ENCODE measurements at places on chromosomes 4 and X. TPM values are rescaled to one million over a fixed set of nuclear protein-coding genes. Genes with fewer than 3 reads are reported as not detected.
A peak's percentile ranks its signal among the peaks of the same experiment; 100 is the strongest.

GRCh38 chr4:154454710-154455109, 36.9 kb downstream of the DCHS2 start:
- H3K4me3 ChIP-seq = no peak overlapping the region
- no peaks in the 10 kb centered on the region for H3K36me3 ChIP-seq
- no peak overlapping the region for H3K27ac ChIP-seq
- no peaks in the 10 kb centered on the region for H3K27me3 ChIP-seq

Gene DDIT4L
- total RNA-seq = 6.4 TPM

- H3K27me3 ChIP-seq = no peaks in the 10 kb centered on the region
- DNase-seq = no peak
- H3K27ac ChIP-seq = no peak overlapping the region
- no peaks in the 10 kb centered on the region for H3K4me1 ChIP-seq
Measured at GRCh38 chrX:27953171-27953570, 28.1 kb downstream of the DCAF8L1 start.

- DNase-seq = no peak
- no peak overlapping the region for H3K27ac ChIP-seq
- H3K4me1 ChIP-seq = peaks cover 2% of the 10 kb centered on the region
- H3K4me3 ChIP-seq = no peak overlapping the region
- no peaks in the 10 kb centered on the region for H3K36me3 ChIP-seq
Measured at GRCh38 chr4:84927428-84927827, 39.1 kb downstream of the WDFY3 start.

DNA sequence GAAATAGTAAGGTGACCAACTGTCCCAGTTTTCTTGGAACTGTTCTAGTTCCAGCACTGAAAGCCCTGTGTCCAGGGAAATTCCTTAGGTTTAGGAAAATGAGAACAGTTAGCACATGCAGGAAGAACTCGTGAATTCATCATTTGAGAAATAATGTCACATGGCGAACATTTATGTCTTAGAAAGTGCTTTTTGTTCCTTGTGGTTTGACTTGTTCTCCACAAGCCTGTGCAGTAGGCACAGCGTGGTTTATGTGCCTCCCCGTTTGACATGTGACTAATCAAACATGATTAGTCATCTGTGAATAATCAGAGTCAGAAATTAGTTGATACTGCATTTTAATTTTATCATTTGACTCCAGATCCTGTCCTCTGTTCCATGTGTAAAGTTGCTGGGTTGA, 556.0 kb upstream of the CPEB2 start:
- no peak overlapping the region for H3K27ac ChIP-seq
- DNase-seq = no peak
- peaks cover 12% of the 10 kb centered on the region for H3K4me1 ChIP-seq
- no peaks in the 10 kb centered on the region for H3K36me3 ChIP-seq
- H3K27me3 ChIP-seq = no peaks in the 10 kb centered on the region

DNA sequence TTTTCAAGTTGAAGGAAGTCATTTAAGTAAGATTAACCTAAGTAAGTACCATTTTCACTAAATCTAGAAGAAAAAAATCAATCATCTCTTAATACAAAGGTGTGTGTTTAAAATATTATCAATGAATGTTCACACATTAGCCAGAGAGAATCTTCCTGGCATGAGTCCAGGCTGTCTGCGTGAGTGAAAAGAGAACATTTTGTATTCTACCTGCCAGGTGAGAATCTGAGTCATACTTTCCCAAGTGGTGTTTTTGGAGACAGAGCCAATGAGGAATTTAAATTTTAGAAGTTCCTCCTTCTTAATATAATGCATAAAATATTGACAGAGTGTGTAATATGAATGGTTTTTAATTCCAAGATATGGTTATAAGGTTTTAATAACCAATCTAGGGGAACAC, 371.8 kb upstream of the NR3C2 start:
- H3K36me3 ChIP-seq = no peaks in the 10 kb centered on the region
- H3K27me3 ChIP-seq = no peaks in the 10 kb centered on the region
- H3K4me3 ChIP-seq = no peak overlapping the region

DNA sequence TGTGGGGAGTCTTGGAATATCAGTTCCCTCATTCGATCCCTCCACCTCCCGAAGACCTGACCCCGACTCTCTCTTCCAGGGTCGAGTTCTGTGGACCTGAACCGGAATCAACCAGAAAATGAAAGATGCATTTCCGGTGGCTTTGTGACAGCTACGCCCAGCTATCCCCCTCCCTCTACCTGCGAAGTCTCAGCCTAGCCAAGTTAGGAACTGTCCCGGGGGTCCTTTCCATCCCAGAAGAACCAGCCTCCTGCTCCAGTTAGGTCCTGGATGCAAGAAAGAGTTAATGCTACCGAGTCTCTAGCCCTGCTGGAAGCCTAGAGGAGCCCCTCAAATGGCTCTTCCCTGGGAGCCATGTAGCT, 13.4 kb upstream of the ETDC start:
- H3K4me3 ChIP-seq = peak overlapping the region; percentile 38
- no peak for DNase-seq
- peaks cover 6% of the 10 kb centered on the region for H3K4me1 ChIP-seq
- no peaks in the 10 kb centered on the region for H3K27me3 ChIP-seq
- H3K36me3 ChIP-seq = no peaks in the 10 kb centered on the region

DNA sequence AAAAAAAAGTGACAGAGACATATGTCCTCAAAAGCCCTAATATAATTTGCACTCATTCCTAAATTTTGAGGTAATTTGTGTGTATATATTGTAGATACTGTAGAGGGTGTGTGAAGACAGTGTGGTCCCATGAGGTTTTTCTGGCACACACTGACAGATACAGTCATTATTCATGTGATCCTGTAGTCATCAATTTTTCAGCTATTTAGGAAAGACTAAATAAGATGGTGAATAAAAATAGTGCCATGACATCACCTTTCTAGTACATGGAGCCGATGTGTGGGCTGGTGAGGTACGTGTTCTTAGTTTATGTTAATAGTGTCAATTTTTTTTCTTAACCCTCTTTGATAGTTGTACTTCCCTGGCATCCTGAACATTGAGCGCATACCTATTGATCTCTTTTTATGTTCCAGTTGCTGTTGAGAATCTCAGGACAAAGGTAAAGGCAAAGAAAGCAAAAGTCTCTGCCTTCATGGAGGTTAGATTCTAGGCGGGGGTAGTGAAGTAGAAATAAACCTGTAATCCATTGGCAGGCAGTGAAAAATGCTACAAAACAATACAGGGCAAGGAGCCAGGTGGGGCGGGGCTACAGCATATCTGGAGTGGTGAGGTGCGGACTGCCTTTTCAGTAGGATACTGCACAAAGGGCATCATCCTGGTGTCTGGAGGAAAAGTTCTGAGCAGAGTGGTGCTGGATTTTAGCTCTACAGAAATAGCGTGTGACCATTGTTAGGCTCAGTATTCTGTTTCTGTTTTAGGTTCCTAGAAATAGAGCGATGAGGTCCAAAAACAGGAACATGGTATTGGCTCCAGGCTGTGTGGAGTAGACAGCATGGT, 93.8 kb downstream of the ARHGAP10 start:
- H3K27ac ChIP-seq = no peak overlapping the region
- no peaks in the 10 kb centered on the region for H3K4me1 ChIP-seq
- no peaks in the 10 kb centered on the region for H3K27me3 ChIP-seq
- H3K36me3 ChIP-seq = no peaks in the 10 kb centered on the region

DNA sequence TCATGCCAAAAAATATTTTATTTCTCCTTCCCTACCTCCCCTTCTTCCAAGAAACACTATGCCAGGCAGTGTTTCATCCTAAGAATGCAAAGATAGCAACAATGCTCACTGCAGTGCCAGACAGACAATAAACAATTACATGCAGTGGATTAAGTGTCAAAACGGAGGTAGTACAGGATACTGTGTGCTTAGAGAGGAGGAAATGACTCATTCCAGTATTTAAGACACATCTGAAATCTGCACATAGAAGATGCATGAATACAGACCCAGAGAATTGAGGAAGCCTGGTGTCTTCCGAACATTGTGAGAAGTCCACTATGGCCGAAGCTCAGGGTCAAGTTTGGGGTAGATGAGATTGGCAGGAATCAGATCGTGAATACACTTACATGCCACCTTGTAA, 326.4 kb downstream of the PPP3CA start:
- no peak for DNase-seq
- no peaks in the 10 kb centered on the region for H3K36me3 ChIP-seq
- no peak overlapping the region for H3K27ac ChIP-seq
- no peaks in the 10 kb centered on the region for H3K27me3 ChIP-seq
- H3K4me3 ChIP-seq = no peak overlapping the region

Gene MAGEA9
- not detected for total RNA-seq

DNA sequence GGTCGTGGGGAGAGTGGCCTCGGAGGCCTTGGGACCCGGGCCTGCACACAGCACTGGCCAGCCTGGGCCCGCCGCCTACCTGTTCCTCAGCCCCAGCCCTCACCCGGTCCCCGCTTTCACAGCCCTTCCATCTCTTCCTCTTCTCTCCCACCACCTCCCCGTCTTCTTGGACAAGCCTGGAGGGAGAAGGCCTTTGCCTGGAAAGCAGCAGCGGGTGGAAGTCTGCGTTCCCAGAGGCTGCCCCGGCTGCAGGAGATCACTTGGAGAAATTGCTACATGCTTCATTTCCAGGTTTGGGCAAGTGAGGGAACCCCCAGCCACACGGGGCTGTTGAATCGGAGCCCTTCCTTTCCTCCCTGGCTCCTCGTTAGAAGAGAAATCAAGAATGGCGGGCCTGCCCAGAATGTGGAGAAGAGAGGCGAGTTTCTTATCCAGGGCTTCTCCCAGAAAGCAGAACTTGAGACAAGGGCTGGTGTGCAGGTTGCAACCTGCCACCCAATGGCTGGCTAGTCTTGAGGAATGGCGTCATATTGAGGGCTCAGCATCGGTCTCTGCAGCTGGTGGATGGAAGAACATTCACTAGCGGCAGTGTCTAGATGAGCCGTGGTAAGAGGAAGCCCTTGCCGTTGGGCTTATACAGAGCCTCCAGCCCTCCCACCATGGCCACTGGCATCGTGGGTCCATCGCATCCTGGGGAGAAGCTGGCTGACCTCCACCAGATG, 1.2 kb upstream of the PDZD4 start:
- H3K4me1 ChIP-seq = no peaks in the 10 kb centered on the region
- H3K27ac ChIP-seq = no peak overlapping the region
- no peaks in the 10 kb centered on the region for H3K36me3 ChIP-seq

Gene LONRF3
- 0.11 TPM for total RNA-seq

Gene ANXA3
- 27.3 TPM for total RNA-seq

- H3K36me3 ChIP-seq = no peaks in the 10 kb centered on the region
- no peaks in the 10 kb centered on the region for H3K4me1 ChIP-seq
- H3K27ac ChIP-seq = no peak overlapping the region
- no peak overlapping the region for H3K4me3 ChIP-seq
Measured at GRCh38 chrX:12115377-12115776, 22.9 kb upstream of the FRMPD4 start.

Gene CPLX1
- 0.67 TPM for total RNA-seq

GRCh38 chr4:10746371-10747171, 62.0 kb upstream of the CLNK start:
- H3K36me3 ChIP-seq = no peaks in the 10 kb centered on the region
- H3K4me1 ChIP-seq = no peaks in the 10 kb centered on the region
- no peak overlapping the region for H3K4me3 ChIP-seq
- no peak for DNase-seq
- no peaks in the 10 kb centered on the region for H3K27me3 ChIP-seq
- H3K27ac ChIP-seq = no peak overlapping the region

DNA sequence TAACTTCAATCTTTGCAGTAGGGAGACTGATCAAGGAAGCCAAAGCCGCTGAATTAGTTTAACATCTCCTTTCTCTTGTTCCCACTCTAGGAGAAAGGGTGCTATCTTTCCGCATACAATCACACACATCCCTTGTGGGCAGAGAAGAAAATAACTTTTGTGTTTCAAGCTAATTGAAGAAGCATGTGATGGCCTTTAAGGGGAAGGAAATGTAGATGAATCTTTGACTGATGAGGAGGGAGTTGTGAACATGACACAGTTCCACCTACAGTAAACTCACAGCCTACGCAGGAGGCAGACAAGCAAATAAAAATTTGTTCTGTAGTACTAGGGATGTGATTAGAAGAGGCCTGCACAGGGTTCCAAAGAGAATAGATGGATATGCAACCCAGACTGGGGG, 14.7 kb upstream of the SPATA4 start:
- no peak overlapping the region for H3K27ac ChIP-seq
- peaks cover 2% of the 10 kb centered on the region for H3K4me1 ChIP-seq
- DNase-seq = no peak
- H3K36me3 ChIP-seq = no peaks in the 10 kb centered on the region
- no peaks in the 10 kb centered on the region for H3K27me3 ChIP-seq

Gene LPAR4
- 16.3 TPM for total RNA-seq

DNA sequence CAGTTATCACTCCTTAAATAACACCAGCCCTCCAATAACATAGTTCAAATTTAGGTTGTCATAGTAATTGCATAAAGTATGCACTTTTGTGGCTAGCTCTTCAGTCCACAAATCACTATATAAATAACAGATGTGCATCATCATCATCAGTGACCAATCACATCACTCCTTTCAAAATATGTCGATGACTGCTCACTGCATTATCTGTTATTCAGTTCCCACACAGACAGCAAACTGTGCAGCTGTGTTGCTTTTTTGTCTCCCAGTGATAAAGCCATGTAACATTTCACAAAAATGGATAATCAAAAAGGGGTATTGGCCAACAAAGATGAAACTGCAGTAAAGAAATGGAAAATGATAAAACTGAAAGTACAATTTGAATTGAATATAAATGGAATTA, 205.4 kb downstream of the DCLK2 start:
- no peak for DNase-seq
- no peaks in the 10 kb centered on the region for H3K4me1 ChIP-seq
- H3K27ac ChIP-seq = no peak overlapping the region
- H3K27me3 ChIP-seq = no peaks in the 10 kb centered on the region

DNA sequence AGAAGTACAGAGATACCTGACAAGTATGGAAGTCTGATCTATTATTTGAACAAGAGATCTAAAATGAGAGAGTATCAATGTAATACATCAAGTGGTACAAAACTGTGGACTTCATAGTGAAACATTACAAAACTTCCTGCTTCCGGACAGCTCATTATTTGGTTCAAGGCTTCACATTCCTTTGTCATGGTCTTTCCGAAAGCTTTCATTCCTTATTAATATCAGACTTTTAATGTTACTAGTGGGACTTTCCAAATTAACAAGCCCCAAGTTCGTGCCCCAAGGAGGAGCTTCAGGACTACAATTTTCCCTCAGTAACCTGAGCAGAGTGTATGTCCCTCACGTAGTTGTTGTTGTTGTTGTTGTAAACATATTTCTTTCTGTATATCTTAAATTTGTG, 1.2 kb downstream of the CHIC2 start:
- peak overlapping the region; percentile 85 for H3K4me3 ChIP-seq
- no peak for DNase-seq
- H3K4me1 ChIP-seq = no peaks in the 10 kb centered on the region
- H3K36me3 ChIP-seq = no peaks in the 10 kb centered on the region

GRCh38 chr4:129342819-129343408, 247.0 kb downstream of the C4orf33 start:
- DNase-seq = no peak
- H3K27me3 ChIP-seq = no peaks in the 10 kb centered on the region
- no peak overlapping the region for H3K27ac ChIP-seq
- no peaks in the 10 kb centered on the region for H3K36me3 ChIP-seq
- no peak overlapping the region for H3K4me3 ChIP-seq

DNA sequence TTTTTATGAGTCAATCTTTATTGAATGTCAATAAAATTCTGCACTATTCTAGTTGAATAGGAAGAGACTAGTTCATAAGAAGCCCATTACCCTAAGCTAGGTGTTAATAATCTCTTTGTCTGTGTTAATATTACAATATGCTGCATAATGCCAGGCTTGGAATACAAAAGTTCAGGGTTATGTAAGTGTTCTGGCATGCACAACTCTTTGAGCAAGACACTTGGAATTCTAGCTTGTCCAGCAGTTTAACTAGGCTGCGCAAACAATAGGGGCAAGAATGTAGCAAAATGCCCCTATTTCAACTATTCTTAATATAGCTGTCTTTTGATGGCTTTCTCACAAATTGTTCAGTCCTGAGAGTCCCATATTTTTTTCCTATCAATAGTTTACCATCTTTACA, 31.3 kb upstream of the ETNPPL start:
- DNase-seq = no peak
- H3K27ac ChIP-seq = no peak overlapping the region
- H3K36me3 ChIP-seq = no peaks in the 10 kb centered on the region
- no peak overlapping the region for H3K4me3 ChIP-seq
- H3K27me3 ChIP-seq = no peaks in the 10 kb centered on the region

Measured in H1 (cell line).